ENCODE measurements at places on chromosomes 12 and 14.

GRCh38 chr12:19394385-19394784, 44.9 kb upstream of the AEBP2 start:
- DNase-seq = no peak

DNA sequence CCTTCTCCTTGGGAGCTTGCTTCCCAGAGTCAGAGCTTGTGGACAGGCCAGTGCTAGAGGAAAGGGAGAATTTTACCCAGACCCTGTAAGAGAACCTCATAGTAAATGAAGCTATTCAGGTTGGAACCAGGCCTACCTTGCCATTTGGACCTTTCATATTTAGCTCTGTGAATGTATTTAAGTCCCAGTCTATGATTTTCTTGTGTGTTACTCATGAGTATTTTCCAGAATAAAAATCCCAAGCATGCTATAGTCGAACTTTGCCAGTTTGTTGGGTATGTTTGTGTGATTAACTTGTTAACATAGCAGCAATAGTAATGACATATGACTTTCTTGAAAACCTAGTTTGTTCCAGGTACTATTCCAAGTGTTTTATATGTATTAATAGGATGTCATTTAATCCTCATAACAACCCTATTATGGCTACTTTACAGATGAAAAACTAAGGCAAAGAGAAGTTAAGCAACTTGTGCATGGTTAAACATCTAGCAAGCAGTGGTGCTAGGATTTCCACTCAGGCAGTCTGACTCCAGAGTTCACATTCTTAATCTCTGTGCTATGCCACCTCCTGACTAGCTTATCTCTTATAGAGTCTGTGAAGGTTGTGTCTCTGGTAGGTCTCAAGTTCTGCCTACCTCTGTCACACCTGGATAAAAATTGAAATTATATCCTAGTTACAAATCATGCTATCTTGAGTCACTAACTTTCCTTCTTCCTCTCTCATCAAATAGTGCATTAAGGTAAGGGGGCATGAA, 47.9 kb upstream of the GARIN2 start:
- no peak for DNase-seq

DNA sequence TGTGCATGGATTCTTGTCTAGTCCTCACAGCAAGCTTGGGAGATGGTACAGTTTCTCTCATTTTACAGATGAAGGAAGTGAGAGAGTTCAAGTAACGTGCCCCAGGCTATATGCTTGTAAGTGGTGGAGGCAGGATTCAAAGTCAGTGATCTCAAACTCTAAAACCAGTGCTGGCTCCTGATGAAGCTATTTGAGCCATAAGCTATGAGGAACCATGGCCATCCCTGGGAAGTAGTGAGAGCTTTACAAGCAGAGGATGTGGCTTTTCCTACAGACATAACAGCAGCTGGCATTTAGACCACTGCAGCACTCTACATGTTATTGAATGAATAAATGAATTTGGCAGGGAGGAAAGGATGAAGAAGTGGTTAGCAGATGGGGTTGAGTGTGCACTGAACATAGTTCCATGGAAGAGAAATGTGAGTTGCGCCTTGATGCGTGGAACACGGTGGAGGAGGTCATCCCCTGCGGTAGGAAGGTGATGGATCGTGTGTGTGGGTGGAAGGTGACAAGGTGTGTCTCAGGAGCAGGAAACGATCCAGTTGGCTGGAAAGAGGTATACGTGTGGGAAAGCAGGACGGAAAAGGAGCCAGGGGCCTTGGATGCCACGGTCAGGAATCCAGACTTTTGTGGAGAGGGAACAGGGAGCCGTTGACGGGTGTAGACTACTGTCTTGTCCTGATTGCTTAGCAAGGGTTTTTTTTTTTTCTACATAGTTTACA, 65.2 kb downstream of the RFX4 start:
- no peak for DNase-seq

DNA sequence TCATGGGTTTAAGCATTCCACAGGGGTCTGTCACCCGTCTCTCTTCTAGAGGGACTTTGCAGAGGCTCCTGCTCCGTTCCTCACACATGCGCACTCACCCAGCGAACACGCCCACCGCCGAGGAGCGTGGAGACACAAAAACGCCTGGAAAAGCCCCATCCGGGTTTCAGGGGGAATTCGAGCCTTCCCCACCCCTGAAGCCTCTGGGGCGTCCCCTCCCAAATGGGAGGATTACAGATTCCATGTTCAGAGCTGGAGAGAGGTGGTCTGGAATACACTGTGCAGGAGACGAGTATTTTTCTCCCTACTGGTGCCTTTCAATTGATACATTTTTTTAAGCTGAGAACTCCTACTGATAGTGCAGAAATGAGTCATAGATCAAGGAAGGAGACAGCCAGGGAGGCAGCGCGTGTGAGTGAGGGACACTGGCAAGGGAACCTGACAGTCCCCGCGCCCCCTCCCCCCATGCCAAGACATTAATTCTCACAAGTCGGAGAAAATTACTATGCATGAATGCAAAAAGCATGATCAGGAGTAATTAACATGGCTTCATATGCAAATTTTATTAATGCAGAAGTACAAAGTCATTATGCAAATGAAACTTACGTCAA, 36.9 kb downstream of the BCL11B start:
- no peak for DNase-seq

- DNase-seq = no peak
These were observed 30.8 kb downstream of the KIF26A start for GRCh38 chr14:104169005-104169698.

- DNase-seq = no peak
These were observed 87.0 kb downstream of the DAD1 start for GRCh38 chr14:22502007-22502406.

GRCh38 chr12:70576341-70577282, 60.6 kb downstream of the PTPRB start:
- DNase-seq = peak; percentile 42

- peak; percentile 25 for DNase-seq
These were observed 682 bp downstream of the KIAA0586 start for GRCh38 chr14:58428118-58428683.

GRCh38 chr14:100471441-100472093, 115.7 kb downstream of the BEGAIN start:
- no peak for DNase-seq

DNA sequence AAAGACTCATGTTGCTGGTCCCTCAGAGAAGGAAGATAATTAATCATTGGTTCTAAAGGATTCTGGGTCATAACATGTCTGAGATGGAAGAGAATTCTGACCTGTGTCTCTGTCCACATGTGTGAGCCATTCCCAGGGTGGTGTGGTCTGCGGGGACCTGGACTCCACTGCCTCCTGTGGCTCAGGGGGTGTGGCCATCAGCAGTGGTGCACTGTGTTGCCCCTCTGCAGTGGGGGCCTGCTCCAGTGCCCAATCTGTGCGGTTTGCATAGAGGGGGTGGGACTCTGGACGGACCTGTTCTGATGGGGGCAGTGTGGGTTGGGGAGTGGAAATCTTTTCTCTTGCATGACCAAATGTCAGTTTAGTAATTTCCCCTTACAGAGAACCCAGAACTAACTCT, 13.5 kb downstream of the KRT85 start:
- no peak for DNase-seq

DNA sequence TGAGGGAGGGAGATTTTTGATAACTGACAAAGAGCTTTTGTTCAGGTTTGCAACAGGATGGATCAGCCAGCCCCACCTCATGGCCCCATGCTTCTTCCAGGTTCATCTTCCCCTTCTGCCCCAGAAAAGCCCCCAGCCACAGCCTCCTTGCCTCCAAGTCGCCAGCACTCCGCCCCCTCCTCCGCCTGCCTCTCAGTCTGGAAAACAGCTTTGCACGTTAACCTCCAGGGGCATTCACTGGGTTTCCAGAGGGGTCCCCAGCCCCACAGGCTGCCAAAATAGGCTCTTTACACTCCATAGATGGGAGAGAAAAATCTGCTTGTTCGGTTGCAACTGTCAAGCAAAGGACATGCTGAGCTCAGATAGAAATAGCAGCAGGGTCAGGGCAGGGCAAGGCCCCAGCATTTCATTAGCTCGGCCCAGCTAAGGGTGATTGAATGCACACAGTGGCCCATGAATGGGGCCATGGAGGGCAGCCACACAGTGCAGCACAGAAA, 253.6 kb downstream of the ZFP36L1 start:
- DNase-seq = no peak

DNA sequence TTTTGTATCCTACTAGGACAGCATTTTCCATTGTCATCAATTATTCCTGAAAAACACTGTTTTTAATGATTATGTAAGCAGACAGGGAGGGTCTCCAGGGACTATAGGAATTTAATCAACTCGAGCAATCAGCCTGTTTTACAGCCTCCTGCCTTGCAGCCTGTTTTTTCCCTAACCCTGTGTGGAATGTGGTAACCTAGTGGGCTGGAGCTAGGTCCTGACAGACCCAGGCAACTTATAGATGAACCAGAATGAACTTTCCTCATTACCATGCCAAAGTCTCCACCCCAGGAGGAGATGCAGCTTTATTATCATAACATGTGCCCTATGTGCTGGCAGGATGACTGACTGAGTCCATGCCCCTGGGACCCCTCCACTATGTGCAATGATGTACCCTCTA, 375.1 kb downstream of the BMP4 start:
- DNase-seq = no peak

DNA sequence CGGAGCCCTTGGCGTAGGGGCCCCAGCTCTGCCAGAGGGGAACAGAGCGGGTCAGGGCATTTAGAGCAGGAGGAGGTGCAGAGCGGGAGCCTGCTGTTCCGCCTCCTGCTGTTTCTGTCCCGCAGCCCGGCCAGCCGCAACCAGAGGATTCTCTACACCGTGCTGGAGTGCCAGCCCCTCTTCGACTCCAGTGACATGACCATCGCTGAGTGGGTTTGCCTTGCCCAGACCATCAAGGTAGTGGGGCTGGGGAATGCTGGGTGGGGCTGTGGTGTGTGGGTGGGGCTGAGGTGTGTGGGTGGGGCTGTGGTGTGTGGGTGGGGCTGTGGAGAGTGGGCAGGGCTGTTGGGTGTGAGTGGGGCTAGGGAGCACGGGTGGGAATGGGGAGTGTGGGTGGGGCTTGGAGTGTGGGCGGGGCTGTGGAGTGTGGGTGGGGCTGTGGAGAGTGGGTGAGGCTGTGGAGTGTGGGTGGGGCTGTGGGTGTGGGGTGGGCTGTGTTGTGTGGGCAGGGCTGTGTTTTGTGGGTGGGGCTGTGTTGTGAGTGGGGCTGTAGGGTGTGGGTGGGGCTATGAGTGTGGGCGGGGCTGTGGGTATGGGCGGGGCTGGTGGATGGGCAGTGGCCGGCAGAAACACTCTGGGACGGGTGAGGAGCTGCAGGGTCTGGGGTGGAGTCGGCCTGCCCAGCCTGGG, 8.0 kb downstream of the ASPG start:
- no peak for DNase-seq

- no peak for DNase-seq
These were observed 215.6 kb downstream of the TTC8 start for GRCh38 chr14:89040080-89040459.

- DNase-seq = no peak
These were observed 20.8 kb downstream of the CFAP251 start for GRCh38 chr12:121939186-121939585.

DNA sequence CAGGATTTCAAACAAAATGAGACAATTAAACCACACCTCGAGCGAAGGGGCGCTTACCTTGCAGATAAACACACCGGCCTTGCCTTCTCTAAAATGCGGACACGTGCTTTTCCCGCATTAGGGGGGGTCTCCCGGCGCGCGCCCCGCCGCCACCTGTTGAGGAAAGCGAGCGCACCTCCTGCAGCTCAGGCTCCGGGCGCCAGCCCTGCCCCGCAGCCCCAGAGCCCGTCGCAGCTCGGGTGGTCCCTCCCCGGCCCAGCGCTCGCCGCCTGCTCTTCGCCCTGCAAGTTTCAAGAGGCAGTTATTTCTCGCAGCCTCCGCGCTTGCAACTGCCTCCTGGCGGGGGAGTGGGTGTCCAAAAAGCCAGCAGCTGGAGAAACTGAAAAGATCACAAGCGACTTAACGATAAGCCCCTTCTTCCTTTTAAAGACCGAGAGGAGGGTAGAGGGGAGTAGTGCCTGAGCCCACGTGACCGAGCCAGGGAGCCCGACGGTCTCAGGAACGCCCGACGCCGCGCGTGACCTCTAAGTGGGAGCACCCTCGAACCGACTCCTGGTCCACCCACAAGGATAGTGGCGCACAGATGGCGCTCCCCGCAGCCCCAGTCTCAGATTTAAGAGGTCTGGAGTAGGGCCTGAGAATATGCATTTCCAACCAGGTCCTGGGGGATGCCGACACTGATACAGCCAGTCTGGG, at the start of gene ESR2:
ESR2 (minus strand) TSS at position 396 of the 696 bp plus-strand sequence. CDS start 11,386 bp downstream, outside the sequence.
- peak; percentile 45 for DNase-seq

GRCh38 chr14:47148686-47149085, 497.1 kb upstream of the RPL10L start:
- DNase-seq = no peak

DNA sequence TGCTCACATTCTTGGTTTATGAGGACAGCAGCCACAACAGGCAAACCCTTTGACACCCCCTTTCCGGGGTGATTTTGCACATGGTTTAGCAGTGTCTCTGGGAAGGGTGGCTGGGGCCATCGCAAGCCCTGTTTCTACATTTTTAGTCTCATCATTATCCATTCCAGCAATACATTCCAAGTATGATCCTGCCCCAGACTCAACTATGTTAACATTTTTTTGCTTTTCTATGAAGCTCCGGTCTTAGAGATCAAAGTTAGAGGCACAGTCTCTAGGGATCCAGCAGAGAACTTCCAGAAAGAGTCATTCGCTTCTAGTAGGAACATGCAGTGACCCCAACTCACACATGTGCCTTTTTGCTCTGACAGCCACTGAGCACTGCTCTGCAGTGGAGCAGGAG, 130.9 kb downstream of the TBX5 start:
- no peak for DNase-seq

- no peak for DNase-seq
These were observed 525.4 kb downstream of the GALC start for GRCh38 chr14:87467578-87467977.

DNA sequence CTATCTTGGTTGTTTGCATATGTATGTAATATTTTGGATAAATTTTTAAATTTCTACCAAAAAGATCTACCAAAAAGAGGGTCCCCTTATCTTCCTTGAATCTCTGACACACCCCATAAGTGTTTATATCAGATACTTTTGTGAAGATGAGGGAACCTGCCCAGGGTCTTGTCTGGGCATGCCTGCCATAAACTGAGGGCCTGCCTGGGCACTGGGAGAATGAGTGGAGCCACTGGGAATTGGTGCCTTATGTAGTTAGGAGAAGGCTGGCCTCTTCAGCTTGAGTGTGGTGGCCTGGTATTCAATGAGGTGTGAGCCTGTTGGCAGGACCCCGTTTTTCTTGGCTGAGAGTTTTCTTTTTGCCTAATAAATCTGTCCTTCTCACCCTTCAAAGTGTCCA, 46.5 kb downstream of the OR9K2 start:
- DNase-seq = no peak

DNA sequence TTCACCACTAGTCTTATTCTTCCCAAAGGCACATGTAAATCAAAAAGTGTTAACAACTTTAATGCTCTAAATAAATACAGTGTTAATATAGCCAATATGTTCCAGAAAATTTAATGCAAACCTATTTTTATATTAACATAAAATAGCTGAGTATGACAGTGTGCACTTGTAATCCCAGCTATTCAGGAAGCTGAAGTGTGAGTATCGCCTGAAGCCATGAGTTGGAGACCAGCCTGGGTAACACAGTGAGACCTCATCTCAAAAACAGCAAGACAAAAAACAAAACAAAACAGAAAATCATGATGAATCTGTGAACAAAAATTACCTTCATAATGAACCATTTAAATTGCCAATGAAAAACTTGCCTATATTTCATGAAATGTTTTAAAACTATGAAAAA, 798.9 kb downstream of the SLC6A15 start:
- no peak for DNase-seq

Measured in hepatic stellate cell (primary cell).